ENCODE measurements at places on chromosomes 12 and 14.

GRCh38 chr14:90519262-90519920 lies 122.6 kb downstream of the CALM1 start:
- H3K4me3 ChIP-seq: no peak overlapping the region
- no peak overlapping the region for H3K27ac ChIP-seq
- H3K36me3 ChIP-seq: no peaks in the 10 kb centered on the region

- peaks cover 17% of the 10 kb centered on the region for H3K27me3 ChIP-seq
- H3K36me3 ChIP-seq: no peaks in the 10 kb centered on the region
- peak; percentile 50 for DNase-seq
- H3K4me1 ChIP-seq: peaks cover 40% of the 10 kb centered on the region
These were observed 4.6 kb downstream of the AHNAK2 start for GRCh38 chr14:104973385-104974145.

GRCh38 chr14:61719344-61720293 lies 24.3 kb downstream of the HIF1A start:
- no peaks in the 10 kb centered on the region for H3K4me1 ChIP-seq
- no peak overlapping the region for H3K4me3 ChIP-seq
- peak overlapping the region; percentile 20 for H3K27ac ChIP-seq
- H3K36me3 ChIP-seq: no peaks in the 10 kb centered on the region
- no peak for DNase-seq

DNA sequence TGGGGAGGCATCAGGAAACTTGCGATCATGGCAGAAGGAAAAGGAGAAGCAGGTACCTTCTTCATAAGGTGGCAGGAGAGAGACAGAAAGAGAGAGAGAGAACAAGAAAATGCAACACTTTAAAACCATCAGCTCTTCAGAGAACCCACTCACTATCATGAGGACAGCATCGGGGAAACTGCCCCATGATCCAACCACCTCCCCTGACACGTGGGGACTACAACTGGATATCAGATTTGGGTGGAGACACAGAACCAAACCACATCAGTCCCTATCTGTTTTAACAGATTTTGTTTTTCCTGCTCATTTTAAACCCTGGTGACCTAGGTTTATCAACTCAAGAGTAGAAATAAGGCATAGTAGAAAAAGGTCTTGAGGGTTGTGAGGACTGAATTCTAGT lies 210.1 kb upstream of the PLXNC1 start:
- no peaks in the 10 kb centered on the region for H3K36me3 ChIP-seq
- H3K27ac ChIP-seq: no peak overlapping the region
- no peaks in the 10 kb centered on the region for H3K27me3 ChIP-seq
- H3K4me1 ChIP-seq: no peaks in the 10 kb centered on the region
- no peak overlapping the region for H3K4me3 ChIP-seq

- no peaks in the 10 kb centered on the region for H3K27me3 ChIP-seq
- no peaks in the 10 kb centered on the region for H3K36me3 ChIP-seq
- H3K27ac ChIP-seq: peak overlapping the region; percentile 85
- no peaks in the 10 kb centered on the region for H3K4me1 ChIP-seq
These were observed 694 bp downstream of the AKAP5 start for GRCh38 chr14:64465831-64466554.

DNA sequence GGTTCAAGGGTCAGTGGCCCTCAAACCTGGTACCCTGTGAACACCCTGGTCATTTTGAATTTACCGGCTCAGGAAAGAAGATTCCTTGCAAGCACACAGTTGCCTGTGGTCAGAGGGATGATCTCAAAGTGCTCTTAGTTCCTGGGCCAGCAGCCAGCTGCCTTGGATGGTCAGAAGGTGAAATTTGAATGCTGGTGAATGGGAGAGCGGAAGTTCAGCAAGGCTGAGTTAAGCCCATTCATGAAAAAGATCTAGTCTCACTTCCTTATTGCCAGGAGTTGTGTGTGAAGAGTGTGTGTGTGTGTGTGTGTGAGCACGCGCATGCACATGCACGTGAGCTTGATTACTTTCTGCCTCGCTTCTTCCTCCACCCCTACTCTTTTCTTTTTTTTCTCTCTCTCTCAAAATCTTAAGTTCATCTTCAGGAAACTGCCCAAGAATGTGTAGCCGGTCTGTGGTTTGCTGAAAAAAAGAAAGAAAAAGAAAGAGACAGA lies 155.5 kb upstream of the CCND2 start:
- peak overlapping the region; percentile 77 for H3K27ac ChIP-seq
- no peak overlapping the region for H3K4me3 ChIP-seq
- peaks cover 16% of the 10 kb centered on the region for H3K4me1 ChIP-seq
- H3K36me3 ChIP-seq: no peaks in the 10 kb centered on the region
- DNase-seq: peak; percentile 86

GRCh38 chr12:47604221-47604873 lies 101.5 kb downstream of the RPAP3 start:
- no peaks in the 10 kb centered on the region for H3K4me1 ChIP-seq
- no peaks in the 10 kb centered on the region for H3K27me3 ChIP-seq
- H3K36me3 ChIP-seq: no peaks in the 10 kb centered on the region
- DNase-seq: no peak

GRCh38 chr12:92362126-92362525 lies 216.5 kb upstream of the BTG1 start:
- H3K27ac ChIP-seq: no peak overlapping the region
- no peaks in the 10 kb centered on the region for H3K36me3 ChIP-seq
- H3K4me3 ChIP-seq: no peak overlapping the region
- no peaks in the 10 kb centered on the region for H3K4me1 ChIP-seq
- no peaks in the 10 kb centered on the region for H3K27me3 ChIP-seq
- no peak for DNase-seq

Data from colonic mucosa (tissue), 4 donors.